Hippocampal formation (tissue), 2 donors: ENCODE measurements at places on chromosomes 11 and 22.

DNA sequence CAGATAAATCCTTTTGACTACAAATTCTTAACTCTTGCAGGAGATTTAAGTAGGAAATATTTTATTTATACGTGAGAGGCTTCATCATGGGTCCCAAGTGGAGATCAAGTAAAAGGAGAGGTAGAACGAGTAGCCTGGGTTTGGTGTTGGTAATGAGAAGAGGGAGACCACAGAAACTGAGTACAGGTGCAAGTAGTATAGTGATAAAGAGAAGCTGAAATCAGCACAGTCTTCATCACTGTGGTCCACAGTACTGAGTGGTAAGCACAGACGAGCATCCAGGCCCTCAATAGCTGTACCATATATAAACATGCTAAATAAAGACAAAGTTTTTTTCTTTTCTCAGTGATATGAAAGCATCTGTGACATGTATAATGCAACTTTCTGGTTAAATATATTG, 5.8 kb upstream of the OR52E5 start:
- no peak for DNase-seq

DNA sequence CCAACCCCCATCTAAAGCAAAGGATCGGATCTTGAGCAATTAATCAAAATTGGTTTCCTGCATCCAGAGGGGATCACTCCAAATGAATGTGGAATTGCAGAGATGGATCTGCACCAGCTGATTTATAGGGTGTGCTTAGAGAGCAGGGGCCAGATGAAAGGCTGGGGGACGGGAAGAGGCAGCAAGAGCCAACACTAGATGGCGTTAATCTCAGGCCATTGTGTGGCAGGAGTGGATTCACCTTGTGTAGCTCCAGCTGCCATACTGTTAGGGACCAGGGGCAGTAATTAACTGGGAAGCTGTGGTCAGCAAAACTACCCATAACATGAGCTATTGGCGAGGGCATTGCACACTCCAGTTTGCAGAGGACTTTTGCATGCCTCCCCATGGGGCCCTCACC, 35.6 kb downstream of the SERPINH1 start:
- no peak for DNase-seq

GRCh38 chr11:92399705-92400104, 175.1 kb downstream of the FAT3 start:
- DNase-seq: no peak

DNA sequence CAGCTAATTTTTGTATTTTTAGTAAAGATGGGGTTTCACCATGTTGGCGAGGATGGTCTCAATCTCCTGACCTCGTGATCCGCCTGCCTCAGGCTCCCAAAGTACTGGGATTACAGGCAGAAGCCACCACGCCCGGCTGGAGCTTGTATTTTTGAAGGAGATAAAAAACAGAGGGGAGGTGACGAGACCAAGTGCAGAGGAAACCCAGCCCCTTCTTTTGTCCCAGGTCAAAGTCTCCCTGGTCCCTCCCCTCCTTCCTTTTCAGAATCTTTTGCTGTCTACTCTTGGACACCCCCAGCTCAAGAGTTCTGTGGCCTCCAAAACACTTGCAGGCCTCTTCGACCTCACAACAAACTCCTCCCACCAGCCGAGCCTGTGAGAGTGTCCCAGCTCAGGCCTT, 12.2 kb upstream of the TMEM184B start:
- DNase-seq: no peak

GRCh38 chr11:116033931-116034553, 529.8 kb upstream of the CADM1 start:
- no peak for DNase-seq

- no peak for DNase-seq
Observed at GRCh38 chr11:30333405-30333804, 10.5 kb downstream of the ARL14EP start.

- DNase-seq: no peak
Observed at GRCh38 chr11:77055101-77055561, 11.6 kb upstream of the CAPN5 start.

- DNase-seq: no peak
Observed at GRCh38 chr11:2137202-2138067, 1.8 kb downstream of the IGF2 start.

DNA sequence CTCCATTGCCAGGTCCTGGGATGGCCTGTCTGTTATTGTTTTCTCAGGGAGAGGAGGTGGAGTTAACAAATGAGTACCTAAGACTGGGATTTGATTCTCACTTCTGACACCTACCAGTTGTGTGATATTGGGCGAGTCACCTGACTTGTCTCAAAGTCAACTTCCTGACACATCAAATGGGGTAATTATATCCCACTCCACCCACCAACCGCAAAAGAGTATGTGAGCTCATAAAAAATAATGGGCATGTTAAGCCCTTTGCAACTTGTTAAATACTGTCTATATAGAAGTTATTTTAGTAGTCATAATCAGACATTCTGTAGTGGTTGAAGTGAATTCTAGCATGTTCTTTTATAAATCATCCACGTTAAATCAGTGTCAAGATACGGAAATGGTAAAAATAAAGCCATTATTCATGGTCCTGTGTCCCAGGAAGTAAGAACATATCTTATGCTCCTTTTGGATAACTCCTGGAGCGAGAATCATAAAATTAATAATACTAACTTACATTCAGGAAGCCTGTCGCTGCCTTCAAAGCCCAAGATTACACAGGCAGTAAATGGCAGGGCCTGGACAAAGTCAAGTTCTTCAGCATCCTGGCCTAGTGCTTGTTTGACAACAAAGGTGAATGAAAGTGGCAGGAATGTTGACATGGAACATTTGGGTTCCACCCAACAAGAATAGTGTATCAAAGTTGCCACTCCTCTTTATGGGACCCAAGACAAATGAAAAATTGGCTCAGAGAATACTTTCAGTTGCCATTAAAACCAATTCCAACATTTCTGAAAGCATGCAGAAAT, 54.3 kb downstream of the SYTL2 start:
- no peak for DNase-seq

DNA sequence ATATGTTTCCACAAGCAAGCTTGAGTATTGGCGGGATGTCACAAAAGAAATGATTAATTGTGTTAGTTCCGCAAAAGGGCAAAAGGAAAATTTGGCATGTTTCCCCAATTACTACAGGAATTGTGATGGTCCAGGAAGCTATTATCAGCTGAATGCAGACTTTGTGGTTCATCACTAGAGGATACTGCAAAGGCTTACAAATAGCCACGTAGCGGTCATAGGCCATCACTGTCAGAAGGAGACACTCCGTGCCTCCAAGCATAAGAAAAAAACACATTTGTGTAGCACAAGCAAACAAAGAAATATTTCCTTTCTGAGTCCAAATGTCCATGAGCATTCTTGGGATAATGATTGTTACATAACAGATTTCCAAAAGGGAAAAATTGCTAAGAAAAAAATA, 1.8 kb downstream of the OR10AG1 start:
- no peak for DNase-seq

GRCh38 chr11:63599211-63600122, 14.8 kb downstream of the PLAAT3 start:
- peak; percentile 31 for DNase-seq

DNA sequence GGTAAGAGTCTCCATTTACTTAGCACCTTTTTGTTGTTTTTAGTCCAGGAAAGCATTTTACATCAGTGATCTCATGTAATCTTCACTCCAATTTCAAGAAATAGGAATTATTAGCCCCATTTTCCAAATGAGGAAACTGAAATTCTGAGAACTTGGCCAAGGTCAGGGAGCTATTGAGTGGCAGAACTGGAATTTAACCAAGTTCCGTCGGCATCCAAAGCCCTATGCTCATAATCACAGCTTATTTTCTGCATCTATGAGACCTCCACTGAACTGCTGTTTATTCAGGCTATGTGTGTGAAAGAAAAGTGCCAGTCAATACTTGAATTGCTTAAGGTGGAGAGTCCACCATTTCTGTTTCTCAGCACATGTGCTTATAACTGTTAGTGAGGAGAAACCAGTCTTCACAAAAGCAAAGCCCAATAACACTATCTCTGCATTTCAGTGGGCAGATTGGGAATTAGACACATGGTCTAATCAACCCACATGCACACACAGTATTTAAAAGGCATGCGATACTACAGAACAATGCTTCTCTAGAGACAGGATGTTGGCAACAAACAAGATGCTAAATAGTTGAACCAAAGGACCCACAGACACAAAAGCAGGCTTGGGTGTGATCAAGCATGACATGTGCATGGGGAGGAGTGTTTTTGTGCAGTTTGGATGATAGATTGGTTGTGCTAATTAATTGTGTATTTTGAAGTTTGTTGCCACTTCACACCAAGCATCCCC, 780.6 kb downstream of the OPCML start:
- DNase-seq: no peak

GRCh38 chr11:85742873-85743275, 56.9 kb upstream of the CCDC89 start:
- DNase-seq: no peak

DNA sequence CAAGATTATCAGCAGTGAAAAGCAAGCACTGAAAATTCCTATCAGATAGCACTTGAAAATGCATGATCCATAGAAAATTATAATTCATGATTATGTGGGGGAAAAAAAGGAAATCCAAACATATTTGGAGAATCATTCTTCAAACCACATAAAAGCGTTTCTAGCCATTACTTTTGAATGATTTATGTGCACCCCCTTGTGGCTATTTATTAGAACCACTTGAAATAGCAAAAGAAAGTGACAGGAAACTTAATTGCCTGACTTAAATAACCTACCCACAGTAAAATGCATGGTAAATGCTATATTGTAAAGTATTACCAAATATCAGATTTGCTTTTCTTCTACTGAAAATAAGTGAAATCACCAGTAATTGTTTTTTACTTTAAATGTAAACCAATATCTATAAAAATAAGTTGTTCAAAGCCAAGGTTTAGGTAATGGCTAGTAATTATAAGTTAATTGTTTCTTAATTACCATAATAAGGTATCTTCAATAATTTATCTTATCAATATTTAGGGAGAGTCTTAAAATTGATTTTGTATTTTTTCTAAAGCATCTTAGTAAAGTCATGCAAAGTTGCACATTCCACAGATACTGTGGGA, 168.5 kb downstream of the ARHGAP42 start:
- DNase-seq: no peak

GRCh38 chr11:88603091-88603867, 265.7 kb upstream of the CTSC start:
- no peak for DNase-seq

DNA sequence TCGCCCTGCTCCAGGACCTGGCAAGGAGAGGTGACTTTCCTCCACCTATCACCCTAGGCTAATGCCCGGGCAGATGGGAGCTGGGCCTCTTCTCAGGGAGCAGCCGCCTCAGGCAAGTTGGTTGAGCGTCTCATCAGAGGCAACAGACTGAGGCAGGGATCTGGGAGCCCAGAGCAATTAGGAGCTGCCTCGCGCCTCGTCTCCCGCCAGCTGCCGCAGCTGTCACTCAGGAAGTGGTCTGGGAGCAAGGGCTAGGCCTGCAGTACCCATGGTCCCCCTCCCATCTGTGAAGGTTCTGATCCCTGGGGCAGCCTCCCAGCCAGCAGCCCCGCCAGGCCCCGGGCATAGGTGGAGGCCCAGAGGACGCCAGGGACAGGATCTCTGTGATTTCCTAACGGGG, 4.6 kb upstream of the CABP7 start:
- no peak for DNase-seq

DNA sequence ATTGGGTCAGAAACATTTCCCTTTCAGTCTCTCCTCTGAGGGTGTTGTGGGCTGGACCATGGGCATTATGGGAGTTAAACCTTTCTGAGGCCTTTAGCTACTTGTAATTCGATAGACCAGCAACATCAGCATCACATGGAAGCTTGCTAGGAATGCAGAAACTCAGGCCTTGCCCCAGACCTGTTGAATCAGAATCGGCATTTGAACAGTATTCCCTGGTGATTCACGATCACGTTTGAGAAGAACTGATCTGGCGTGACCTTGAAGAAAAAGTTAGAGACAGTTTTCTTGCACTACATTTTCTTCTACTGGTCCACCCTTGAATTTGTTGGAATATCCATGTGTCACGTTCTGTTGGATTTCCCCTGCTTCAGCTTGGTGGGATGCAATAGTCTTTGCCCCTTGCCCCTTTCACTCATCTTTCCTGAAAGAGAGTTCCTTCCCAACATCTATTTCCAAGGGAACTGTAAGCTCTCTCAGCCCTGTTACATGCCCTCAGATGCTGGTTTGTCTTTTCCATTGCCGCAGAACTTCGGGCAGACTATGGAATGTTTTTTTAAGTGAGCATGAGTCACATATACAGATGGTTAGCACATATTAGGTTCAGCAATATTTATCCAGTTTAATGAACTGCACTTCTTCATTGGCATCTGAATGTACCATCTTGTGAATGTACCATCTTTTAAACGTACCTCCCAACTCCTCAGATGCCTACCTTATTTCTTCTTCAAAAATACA, 23.9 kb downstream of the EHF start:
- DNase-seq: no peak

- DNase-seq: no peak
Observed at GRCh38 chr11:13638422-13638821, 30.0 kb upstream of the FAR1 start.

DNA sequence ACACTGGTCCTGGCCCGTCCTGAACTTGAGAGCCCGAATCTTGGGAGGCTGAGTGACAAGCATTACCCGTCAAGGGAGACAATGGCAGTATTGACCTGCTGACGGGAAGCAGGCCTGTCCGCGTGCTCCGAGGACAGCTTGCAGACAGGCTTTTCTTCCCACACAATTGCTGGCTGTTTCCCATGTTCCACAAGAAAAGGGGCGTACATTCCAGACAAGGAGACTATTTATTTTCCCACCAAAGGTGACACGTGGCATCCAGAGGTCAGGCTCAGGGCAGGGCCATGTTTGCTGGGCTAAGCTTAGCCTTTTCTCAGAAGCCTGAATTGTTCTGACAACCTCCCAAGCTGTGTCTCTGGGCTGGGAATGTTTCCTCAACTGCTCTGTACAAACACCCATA, 86.9 kb upstream of the SPON1 start:
- DNase-seq: no peak

- no peak for DNase-seq
Observed at GRCh38 chr22:40031766-40032470, 37.2 kb downstream of the FAM83F start.

DNA sequence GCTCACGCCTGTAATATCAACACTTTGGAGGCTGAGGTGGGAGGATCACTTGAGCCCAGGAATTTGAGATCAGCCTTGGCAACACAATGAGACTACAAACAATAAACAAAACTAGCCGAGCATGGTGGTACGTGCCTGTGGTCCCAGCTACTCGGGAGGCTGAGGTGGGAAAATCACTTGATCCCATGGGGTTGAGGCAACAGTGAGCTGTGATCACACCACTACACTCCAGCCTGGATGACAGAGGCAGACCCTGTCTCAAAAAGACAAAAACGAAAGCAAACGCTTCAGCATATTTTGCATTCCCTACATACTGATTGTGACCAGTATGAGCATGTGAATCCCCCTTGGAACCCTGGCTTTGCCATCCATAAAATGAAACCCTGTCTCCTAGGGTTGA, 33.9 kb upstream of the MN1 start:
- DNase-seq: no peak

DNA sequence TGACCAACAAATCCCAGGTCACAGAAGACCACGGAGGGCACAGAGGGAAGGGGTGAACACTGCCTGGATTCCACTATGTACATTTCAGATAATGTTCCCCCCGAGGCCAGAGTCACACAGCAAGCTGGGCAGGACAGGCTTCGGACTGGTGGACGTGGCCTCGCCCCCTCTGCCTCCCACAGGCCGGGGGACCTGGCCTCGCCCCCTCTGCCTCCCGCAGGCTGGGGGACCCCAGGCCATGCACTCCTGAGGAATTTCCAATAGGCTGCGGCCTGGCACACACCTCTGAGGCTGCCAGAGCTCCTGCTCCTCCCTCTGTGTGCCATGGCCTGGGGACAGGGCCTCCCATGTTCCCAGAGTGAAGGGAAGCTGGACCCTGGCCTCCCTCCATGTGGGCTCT, 1352.8 kb downstream of the BRD1 start:
- DNase-seq: no peak
